ENCODE measurements at places on chromosomes 6 and 20.

DNA sequence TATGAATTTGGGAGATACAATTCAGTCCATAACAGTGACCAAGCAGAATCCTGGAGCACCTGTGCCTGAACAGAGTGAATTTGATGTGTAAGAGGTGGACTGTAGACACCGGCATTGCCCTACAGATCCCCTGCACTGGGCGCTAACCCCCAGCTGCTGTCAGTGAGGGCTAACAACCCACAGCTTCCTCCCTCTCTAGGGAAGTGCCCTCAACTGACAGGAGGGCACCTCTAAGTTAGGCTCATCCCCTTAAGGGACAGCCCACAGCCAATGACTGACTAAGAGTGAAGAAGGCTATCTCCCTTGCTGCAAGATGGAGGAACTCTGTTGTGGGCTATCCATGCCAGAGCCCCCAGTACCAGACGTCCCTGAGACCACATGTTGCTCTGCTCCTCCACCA lies 15.3 kb upstream of the BPIFB1 start:
- DNase-seq, result no peak

- no peak for DNase-seq
Observed at GRCh38 chr6:71088166-71088565, 131.3 kb upstream of the B3GAT2 start.

- peak; percentile 46 for DNase-seq
Observed at GRCh38 chr20:63653041-63653973, at the start of gene STMN3. STMN3 (minus strand) TSS chr20:63653424; CDS start chr20:63653345, 79 bp downstream.

- no peak for DNase-seq
Observed at GRCh38 chr20:63371291-63371865, 10.2 kb upstream of the CHRNA4 start.

DNA sequence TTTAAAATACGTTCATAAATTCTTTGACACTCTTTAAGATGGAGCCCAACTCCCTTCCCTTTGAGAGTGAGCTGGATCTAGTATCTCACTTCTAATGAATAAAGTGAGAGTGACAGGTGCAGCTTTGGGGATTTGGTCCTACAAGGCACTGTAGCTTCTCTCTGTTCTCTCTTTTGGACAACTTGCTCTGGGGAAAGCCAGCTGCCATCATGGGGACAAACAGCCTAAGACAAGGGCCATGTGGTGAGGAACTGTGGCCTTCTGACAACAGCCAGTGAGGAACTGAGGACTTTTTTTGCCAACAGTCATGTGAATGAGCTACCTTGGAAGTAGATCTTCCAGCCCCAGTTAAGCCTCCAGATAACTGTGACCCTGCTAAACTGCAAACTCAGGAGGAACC lies 272.8 kb upstream of the AGPAT4 start:
- no peak for DNase-seq

GRCh38 chr6:81766482-81767069 lies 14.1 kb upstream of the TENT5A start:
- no peak for DNase-seq

DNA sequence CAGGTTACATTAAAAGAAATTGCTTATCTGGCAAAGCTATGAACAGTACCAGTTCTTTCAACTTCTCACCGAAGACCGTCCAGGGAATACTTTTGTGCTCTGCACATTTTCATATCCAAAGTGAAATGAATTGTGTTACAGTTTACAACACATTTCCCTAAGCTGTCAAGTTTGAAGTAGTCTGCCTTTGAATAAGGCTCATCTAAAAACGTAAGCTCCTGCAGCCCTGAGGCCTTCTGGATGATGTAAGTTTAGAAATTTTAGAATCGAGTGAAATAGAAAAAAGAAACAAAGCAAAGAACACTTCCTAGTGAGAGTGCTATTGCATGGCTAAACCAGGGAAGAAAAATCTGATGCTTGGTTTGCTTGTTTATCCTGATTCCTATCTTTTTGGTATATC lies 653.8 kb downstream of the MMUT start:
- no peak for DNase-seq

- no peak for DNase-seq
Observed at GRCh38 chr6:13500264-13500663, 12.9 kb upstream of the GFOD1 start.

DNA sequence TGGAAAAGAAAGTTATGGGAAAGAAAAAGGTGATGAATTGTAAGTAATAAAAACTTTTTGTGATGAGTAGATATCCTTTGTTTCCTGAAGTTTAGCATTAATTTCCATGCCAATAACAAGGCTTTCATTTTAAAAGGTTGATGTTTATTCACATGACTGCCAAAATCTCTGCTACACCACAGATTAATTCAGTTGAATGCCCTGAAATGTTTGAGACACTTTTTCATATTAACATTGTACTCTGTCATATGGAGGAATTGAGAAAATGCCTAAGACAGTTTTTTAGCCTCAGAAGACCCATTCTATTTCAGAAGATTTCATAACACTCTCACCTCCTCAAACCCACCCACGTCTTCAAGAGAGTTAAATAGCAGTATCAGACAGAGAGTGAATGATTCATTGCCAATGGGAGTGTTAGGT lies 115.5 kb downstream of the ADGRG6 start:
- no peak for DNase-seq

DNA sequence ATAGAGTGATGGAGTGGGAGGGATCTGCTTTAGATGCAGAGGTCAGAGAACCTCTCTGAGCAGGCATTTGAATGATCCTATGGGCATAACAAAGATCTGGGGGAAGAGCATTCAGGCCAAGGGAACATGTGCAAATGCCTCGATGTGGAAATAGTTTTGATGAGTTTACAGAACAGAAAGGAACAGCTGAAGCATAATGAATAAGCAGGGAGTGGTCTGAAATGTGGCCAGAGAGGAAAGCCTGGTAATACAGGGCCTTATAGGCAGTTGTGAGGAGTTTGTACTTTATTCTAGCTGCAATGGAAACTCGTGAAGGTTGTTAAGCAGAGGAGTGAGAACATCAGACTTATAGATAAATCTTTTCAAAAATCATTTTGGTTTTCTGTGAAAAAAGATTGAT lies 33.0 kb upstream of the ME1 start:
- DNase-seq, result no peak

GRCh38 chr20:31602431-31602778 lies 2.7 kb upstream of the ID1 start:
- DNase-seq, result no peak

- DNase-seq, result no peak
Observed at GRCh38 chr20:44173116-44173515, 13.9 kb downstream of the JPH2 start.

- DNase-seq, result no peak
Observed at GRCh38 chr6:95601133-95601532, 23.8 kb downstream of the MANEA start.

DNA sequence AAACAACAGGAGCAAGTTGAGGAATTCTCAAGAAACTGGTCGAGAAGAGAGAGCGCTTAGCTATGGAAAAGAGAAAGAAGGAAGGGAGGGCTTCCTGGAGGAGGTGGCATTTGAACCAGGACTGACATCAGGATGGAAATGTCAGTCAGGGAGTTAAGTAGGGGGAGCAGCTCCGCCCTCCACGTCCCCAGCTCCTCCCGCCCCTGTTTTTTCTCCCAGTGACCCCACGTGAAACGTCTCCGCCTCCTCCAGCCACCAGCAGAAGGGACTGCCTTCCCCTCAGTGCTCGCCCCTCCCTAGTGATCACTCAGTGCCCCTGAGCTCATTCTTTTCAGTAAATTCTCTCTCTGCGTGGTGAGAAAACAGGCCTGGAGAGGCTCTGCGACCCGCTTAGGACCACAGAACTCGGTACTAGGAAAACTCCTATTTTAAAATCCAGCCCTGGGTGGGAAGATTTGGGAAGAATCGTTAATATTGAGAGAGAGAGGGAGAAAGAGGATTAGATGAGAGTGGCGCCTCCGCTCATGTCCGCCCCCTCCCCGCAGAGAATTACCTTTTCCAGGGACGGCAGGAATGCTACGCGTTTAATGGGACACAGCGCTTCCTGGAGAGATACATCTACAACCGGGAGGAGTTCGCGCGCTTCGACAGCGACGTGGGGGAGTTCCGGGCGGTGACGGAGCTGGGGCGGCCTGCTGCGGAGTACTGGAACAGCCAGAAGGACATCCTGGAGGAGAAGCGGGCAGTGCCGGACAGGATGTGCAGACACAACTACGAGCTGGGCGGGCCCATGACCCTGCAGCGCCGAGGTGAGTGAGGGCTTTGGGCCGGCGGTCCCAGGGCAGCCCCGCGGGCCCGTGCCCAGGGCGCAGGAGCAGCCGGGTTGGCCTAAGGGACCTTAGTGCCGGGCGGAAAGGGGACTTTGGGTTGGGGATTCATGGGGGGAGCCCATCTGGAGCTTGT lies 4.6 kb downstream of the HLA-DPB1 start:
- DNase-seq, result no peak

DNA sequence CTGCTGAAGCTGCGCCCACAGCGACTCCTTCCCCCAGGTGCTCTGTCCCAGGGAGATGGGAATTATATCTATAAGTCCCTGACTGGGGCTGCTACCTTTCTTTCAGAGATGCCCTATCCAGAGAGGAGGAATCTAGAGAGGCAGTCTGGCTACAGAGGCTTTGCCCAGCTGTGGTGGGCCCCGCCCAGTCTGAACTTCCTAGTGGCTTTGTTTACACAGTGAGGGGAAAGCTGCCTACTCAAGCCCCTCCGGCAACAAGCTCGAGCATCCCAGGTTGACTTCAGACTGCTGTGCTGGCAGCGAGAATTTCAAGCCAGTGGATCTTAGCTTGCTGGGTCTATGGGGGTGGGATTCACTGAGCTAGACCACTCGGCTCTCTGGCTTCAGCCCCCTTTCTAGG lies 152.5 kb upstream of the MAP3K7 start:
- no peak for DNase-seq

GRCh38 chr6:140203661-140204147 lies 829.3 kb upstream of the CITED2 start:
- DNase-seq, result no peak

DNA sequence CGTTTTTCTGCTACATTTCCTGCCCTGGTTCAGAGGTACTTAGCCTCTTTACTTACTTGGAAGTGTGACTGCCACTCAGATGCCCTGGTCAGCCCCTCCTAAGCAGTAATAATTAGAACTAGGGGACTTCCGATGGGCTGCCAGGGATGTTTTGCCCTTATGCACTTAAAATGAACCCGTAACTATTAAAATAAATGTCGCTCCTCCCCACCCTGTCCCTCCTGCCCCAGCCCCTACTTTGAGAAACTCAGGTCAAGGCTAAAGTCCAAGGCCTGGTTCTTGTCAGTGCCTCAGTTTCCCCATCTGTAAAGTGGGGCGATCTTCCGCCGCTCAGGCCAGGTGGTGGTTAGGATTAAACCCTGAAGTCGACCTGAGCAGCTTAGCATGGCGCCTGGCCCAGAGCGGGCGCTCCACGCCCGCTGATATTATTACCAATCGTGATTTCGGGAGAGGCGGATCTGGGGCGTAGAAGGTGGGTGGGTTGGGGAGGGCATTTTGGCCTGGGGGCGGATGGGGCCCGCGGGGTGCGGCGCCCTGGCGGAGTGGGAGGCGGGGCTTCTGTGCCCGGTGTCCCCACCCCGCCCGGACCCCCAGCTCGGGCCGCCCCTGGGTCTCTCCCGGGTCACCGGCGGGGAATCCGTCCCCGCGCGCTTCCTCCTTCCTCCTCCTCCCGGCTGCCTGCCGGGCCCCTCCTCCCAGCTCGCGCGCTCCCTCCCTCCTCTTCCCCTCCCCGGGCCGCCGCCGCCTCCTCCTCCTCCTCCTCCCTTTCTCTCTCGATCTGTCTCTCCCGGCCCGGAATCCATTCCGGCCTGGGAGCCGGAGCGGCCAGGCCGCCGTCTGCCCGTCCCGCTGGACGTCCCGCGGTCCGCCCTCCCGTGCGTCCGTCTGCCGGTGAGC lies at the start of gene SRC:
SRC (plus strand) TSS at position 802 of the 897 bp plus-strand sequence. CDS start 38,014 bp downstream, outside the sequence.
- no peak for DNase-seq

GRCh38 chr6:132058975-132059374 lies 107.8 kb upstream of the CCN2 start:
- no peak for DNase-seq

DNA sequence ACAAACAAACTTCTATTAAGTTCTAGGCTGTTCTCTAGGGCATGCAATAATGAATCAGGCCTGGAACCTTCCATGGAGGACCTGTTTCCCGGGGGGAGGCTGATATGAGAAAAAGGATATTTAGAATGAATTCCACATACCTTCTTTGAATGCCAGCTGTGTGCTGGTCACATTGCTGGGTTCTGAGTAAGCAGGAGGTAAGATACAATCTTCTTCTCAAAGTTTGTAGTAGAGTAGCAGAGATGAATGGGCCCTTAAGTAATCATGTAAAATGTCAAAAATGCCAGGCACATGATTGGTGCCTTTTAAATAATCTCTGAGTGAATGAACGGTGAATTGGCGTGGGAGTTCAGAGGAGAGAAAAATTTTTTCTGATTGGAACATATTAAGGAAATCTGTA lies 47.4 kb downstream of the TGM2 start:
- DNase-seq, result no peak

- DNase-seq, result no peak
Observed at GRCh38 chr20:61370841-61371303, 118.8 kb downstream of the CDH4 start.

GRCh38 chr6:73083886-73084285 lies 141.4 kb downstream of the KHDC1L start:
- no peak for DNase-seq

- DNase-seq, result no peak
Observed at GRCh38 chr6:26029570-26029856, 57.7 kb upstream of the HFE start.

GRCh38 chr6:134315189-134315588 lies 2.7 kb downstream of the SGK1 start:
- no peak for DNase-seq

DNA sequence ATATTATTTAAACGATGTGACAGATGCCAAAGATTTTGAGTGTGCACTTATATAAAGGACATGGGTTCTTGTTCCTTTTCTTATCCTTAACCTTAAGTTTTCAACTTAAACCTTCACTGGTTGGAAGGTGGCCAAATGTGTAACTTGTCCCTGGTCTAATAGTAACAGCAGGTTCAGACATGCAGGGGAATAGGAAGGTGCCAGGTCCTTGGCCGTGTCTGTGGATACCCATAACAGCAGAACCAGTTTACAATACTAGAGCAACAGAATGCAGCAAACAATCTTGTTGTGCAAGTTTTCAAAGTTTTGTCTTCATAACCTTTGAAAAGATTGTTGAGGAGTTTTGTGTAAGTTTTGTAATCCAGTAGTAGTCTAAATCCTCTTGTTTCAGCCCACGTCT lies 4.4 kb downstream of the MYB start:
- DNase-seq, result no peak

Measured in stimulated activated CD4-positive, alpha-beta T cell treated with anti-CD3 and anti-CD28 coated beads, Interleukin-15, amount 100 ng/mL, for 1 hour (primary cell).